ENCODE measurements at places on chromosomes 4 and X.

DNA sequence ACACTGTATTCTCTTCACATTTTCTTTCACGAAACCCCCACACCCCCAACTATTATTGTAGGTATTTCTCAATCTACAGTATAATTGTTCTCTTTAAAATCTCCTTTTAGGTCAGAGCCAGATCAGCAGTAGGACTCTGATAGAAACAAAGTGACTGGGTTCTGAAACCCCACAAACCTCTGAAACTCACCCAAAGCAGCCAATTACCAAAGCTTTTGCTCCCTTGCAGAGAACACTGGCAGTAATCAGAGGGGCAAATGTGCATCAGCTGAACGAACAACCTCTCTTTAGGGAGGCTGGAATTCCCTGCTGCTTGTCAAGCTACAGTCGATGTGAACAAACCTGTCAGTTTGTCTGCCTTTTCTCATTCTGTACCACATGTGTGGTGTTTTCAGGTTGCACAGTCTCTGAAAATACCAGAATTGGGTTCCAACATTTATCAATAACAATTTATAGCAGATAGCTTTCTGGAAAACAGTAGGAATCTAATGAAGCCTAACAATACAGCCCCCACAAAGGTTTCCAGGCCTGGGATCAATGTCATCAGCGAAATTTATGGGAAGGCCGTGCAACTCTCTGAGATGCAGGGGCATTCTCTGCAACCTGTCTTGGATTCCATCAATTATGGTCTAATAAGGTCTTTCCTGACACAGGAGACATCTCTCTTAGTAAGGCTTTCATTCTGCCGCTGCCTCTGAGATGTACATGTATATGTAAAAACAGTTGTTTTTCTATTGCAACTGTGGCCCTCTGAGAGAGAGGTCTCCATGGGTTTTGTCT, 395.9 kb downstream of the GPAT3 start:
- DNase-seq: no peak

GRCh38 chr4:48193096-48193836, 59.2 kb upstream of the TXK start:
- no peak for DNase-seq

- DNase-seq: no peak
Measured at GRCh38 chr4:90943311-90943710, 816.1 kb downstream of the CCSER1 start.

DNA sequence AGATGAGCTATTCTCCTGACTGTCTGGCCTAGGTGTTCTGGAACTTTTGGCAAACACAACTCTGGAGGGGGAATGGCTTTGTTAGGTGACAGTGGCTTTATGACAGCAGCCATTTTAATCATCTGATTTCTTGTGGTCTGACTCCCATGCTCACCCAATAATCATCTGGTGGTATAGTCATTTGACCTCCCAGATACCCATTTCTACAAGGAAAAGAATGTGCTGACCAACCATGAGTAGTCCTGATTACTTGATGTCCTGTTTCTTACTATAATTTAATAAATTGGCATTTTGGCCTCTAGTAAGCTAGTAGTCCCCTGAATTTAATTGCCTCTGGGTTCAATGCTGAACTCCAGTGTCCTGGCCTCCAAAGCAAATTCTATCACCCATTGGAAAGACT, 109.9 kb upstream of the DUSP21 start:
- no peak for DNase-seq

DNA sequence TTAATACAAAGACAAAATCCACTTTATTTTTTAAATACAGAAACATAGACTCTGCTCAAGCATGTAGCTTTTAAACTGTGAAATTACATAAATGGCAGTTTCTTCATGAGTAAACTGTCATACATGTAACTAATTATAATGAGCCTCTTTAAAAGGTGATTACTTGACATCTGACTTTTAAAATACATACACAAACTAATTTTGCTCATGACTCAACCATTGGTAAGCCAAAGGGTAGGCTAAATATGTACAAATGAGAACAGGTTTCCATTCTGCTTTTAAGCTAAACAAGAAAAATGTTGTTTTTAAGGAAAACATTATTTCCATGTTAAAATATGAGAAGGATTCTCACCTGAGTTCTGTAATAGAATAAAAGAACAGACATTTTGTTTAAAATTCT, 27.9 kb downstream of the CAMK2D start:
- no peak for DNase-seq

GRCh38 chr4:58658701-58659100, 1548.5 kb upstream of the IGFBP7 start:
- DNase-seq: no peak

DNA sequence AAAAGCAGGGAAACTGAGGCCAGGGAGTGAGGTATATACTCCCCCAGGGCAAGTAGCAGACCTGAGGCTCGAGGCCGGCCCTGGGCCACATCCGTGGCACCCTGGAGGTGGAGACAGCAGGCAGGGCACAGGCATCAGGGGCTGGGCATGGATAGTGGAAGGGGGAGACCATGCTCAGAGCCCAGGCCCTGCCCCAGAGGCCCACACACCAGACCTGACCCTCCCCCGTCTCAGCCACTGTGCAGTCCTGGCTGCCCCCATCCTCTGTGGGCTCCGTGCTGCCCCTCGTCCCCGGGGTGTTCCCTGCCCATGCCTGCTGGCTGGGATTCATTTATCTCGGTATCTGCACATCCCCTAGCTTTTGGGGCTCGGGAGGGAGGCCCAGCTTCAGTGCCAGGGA, 103.1 kb upstream of the NKX1-1 start:
- DNase-seq: no peak

DNA sequence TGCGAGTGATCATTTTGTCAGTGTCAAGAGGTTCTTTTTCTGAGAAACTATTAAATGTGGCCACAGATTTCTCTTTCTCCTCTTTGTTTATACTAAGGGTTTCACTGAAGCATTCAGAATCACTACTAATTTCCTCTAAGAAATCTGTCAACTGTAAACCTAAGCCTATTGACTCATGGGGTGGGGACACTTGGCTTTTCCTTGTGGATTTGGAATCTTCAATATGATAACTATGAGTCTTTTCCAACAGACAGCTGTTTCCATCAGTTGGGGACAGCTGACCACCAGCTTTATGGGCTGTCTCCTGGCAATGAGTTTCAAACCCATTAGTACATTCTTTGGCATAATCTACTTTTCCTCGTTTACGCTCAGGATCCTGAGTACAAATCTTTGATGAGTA, 13.8 kb downstream of the PGRMC1 start:
- DNase-seq: no peak

DNA sequence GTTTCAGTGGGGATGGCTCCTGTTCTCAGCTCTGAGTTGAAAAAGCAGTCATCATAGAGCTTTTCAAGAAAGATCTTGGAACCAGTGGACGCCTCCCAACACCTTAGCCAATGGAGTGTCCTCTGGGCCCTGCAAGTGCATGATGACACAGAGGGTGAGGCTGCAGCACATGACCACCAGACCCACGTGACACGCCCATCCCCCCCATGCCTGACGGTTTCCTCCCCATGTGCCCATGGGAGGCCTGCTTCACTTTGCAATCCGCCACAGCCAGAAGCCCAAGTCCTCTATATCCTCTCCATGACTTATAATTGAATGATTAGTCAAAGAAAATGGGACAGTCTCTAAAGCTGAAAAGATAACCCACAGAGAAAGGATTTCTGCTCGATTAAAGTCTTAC, 187.0 kb downstream of the AFAP1 start:
- no peak for DNase-seq

GRCh38 chr4:47313384-47313783, 150.1 kb downstream of the COMMD8 start:
- no peak for DNase-seq

- no peak for DNase-seq
Measured at GRCh38 chr4:105725623-105726022, 17.0 kb downstream of the GSTCD start.

DNA sequence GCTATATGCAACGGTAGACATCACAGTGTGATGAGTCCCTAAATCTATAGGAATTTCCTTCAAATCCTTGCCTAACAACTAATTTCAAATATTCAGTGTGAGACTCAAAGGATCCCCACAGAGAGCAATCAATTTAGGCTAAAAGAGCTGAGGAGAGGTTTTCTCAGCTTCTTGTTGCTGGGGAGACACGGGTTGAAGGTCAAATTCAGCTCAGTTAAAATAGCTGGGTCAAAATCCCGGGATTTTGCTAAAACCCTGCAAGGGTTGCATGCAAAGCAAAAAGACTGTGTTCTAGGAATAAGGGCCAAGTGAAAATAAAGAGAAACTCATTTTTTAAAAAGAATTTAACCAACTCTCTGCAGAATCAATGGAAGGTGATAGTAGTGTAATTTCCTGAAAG, 1073.4 kb downstream of the NLGN4X start:
- no peak for DNase-seq

DNA sequence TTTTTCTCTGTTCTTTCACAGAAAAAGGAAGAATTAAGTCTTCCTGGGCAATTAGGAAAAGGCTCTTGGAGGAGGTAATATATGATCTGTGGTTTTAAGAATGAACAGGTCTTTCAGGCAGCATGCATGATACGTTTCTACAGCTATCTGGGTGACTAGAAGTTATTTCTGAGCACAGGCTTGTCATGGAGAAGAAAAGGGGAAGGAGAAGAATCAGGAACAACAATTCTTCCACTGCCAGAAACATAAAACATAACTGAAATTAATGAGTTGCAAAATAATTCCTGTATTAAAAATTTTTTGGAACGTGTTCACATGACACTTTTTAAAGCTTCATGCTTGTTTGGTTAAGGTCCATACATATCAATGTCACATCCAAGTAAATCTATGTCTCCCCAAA, 17.7 kb upstream of the STIM2 start:
- DNase-seq: no peak

DNA sequence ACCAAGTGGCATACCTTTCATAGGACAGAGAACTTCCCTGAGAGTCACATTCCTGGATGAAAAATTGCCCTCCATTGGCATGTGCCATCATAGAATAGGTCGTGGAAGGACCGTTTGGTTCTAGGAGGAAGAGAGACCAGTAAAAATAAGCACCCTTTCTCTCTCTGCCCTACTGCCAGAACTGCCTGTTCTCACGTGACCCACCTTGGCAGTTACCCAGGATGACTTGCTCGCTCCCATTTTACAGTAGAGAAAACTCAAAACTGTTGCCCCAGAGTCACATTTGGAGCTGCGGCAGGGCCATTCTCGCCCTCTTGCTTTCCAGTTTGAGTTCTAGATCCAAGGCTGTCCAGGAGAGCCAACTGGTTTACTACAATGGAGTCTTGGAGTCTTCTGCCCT, 1.1 kb upstream of the NLGN3 start:
- DNase-seq: no peak

- DNase-seq: no peak
Measured at GRCh38 chrX:8845469-8845868, 44.3 kb upstream of the FAM9A start.

DNA sequence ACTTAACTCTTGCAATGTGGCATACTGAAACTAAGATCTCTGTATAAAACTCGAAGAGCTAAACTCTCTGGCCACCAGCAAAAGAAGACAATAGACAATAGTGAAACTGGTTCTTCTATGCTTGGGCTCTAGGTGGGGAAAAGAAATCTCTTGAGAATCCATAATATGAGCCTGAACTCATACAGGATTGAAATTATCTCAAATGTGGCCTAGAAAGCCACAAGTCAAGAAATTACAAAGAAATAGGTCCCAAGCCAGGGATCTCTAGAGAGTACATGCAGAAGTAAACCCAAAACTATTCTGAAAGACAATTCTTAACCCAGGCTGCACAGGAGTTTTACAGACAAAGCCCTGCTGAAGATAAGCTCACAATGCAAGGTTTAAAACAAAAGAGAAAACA, 127.4 kb downstream of the ANAPC10 start:
- DNase-seq: no peak

DNA sequence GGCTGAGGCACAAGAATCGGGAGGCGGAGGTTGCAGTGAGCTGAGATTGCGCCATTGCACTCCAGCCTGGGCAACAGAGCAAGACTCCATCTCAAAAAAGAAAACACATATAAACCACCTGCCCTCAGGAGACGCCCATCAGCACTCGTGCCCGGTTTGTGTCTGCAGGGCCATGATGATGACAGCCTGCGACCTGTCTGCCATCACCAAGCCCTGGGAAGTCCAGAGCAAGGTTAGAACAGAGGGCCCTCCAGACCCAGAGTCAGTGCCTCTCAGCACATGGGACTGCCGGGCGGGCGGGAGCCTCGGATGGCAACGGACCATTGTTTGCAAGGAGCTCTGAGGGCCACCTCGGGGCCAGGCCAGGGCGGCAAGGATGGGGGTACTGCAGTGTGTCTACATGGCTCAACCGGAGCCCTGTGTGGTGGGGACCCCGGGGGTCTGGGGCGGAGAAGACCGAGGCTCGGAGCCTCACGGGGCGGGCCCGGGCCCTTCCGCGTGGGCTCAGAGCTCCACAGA, 9.3 kb downstream of the ATP5ME start:
- DNase-seq: no peak

- DNase-seq: no peak
Measured at GRCh38 chr4:25861951-25862410, 807 bp downstream of the SEL1L3 start.

- no peak for DNase-seq
Measured at GRCh38 chrX:17591741-17592110, 145.6 kb upstream of the SCML1 start.

DNA sequence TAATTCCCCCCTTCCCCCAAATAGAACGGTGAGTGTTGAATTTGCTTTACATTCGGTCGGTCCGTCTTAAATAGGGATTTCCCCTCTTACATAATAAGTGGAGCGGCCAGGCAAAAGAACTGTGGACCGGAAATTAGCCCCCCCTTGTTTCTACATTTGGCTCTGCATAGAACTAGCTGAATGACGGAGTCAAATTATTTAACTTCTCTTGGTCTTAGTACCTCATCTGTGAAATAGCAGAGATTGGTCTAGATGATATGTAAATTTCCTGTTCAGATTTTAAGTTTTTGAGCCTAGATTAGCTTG, 1.3 kb downstream of the SPATA18 start:
- no peak for DNase-seq

- no peak for DNase-seq
Measured at GRCh38 chrX:16814597-16814996, 28.3 kb downstream of the TXLNG start.

DNA sequence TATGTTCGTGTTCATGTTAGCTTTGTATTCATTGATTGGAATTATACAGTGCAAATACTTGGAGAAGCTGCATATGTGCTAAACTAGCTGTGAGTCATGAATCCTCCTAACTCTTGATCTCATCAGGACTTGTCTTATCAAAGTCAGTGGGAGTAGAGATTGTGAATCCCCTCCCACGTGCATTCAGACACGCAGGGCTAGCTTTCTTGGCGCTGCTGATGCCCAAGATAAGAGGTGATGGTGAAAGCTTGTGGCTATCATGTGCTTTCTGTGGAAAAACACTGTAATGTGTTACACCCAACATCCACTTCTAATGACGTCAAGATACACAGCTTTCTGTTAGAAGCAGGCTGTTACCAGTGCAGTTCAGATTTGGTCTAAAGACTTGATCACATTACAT, 348.7 kb upstream of the HAND2 start:
- DNase-seq: no peak
